Endothelial cell of umbilical vein (primary cell): ENCODE measurements at places on chromosomes 3 and 15.

DNA sequence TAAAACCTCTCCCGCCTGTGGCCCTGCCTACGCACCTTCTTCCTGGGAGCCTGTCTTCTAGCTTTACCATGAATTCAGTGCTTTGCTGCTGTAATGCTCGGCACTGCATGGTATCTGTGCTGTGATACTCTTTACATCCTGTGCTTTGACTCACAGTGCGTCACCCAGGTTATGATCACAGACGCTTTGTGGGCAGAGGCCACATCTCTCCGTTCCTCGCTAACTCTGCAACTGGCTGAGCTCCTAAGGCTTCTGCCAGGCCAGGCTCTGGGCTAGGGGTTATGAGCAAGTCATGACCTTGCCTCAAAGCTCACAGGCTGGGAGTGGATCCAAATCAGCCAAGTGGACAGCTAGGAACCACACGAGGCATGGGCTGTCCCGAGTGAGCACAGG is 23.2 kb downstream of the SPTBN5 start:
- no peak for DNase-seq

DNA sequence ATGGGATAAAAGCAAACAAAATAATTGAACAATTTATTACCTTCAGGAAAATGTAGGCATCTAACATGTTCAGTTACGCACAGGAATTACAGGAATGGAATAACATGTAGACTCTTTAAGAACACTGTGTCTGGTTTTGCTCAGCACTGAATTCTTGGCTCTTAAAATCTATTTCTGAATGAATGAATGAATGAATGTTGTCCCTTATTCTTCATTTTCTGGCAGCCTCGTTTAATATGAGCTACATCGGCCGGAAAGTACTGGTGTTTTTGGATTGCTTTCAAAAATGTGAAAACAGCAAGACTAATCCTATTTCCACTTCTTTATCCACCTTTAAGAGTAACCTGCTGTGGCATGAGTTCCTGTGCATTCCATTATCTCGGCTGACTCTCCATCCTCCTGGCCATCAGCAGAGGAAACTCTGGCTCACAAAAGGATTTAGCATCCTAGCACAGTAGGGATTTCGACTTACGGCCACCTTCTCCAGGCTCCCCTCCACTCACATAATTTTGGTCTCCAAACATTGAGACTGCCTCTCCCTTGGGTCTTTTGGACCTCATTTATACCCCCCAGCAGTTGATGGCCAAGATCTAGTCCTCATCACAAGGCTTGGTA is 145.3 kb downstream of the FOXP1 start:
- peak; percentile 41 for DNase-seq

- peak; percentile 52 for DNase-seq
Measured at GRCh38 chr3:183698318-183698751, 738 bp downstream of the YEATS2 start.

DNA sequence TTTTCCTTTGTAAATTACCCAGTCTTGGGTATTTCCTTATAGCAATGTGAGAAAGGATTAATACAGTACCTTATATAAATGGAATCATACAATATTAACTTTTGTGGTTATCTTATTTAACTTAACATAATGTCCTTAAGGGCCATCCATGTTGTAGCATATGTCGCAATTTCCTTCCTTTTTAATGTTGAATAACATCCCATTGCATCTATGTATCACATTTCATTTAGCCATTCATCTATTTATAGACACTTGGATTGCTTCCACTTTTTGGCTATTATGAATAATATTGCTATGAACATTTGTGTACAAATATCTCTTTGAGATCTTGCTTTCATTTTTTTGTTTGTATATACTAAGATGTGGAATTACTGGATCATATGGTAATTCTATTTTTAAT is 342.2 kb downstream of the PDCD6IP start:
- DNase-seq: no peak

GRCh38 chr3:14280326-14280725 is 101.7 kb downstream of the LSM3 start:
- DNase-seq: no peak

GRCh38 chr15:34892963-34893591 is 76.5 kb downstream of the AQR start:
- no peak for DNase-seq

GRCh38 chr15:91564631-91565030 is 288.9 kb upstream of the SLCO3A1 start:
- no peak for DNase-seq

- no peak for DNase-seq
Measured at GRCh38 chr15:81322676-81323253, 1.2 kb downstream of the STARD5 start.

GRCh38 chr3:192869131-192870031 is 48.3 kb downstream of the MB21D2 start:
- peak; percentile 41 for DNase-seq

GRCh38 chr15:31433091-31433490 is 106.5 kb downstream of the KLF13 start:
- no peak for DNase-seq

DNA sequence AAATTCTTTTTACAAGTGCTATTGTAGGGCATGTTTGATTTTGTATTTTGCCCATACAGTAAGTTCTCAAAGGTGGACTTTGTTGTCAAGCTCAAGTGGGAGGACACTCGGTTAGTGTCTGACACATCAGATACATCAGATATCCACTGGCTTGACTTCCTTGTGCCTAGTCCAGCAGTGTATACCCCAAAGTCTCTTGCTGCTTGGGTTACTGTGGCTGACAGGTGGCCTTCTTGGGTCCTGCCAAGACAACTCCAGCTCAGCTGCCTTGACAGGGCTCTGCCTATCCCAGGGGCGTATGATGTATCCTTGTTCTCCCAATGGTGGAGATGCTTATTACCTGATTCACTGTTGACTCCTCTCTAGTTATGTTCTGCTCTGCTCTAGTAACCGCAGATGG is 214.9 kb downstream of the CBLB start:
- DNase-seq: no peak

DNA sequence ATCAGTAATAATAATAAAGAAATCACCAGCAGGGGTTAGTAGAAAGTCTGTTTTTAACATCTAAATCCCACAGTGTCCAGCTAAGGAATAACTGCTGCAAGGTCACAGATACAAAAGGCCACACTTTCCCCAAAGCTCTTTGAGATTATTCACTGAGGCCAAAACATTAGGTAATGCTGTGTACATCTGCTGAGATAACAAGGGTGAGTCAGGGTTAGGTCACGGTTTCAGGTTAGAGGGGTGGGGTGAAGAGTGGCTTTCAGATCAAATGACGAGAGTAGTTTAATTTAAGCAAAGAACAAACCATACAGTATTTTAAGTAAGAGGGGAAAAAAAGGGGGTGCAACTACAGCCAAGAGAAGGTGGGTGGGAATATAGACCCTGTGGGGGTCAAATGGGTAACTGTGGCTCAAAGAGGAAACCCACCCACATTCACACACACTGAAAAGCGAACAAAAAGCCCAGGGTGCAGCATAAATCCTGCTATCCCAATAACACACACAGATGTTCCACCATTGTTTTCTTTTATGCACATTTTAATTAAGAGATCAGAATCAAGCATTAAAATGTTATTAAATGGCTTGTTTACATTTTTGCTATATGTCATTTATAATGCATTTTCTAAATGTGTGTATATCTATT is 412.9 kb downstream of the TIGIT start:
- DNase-seq: peak; percentile 4

GRCh38 chr3:25706213-25706612 is 41.5 kb upstream of the TOP2B start:
- DNase-seq: no peak
